Left renal cortex interstitium (tissue), 4 donors: ENCODE measurements at places on chromosomes 5 and 9.

- DNase-seq = no peak
Measured at GRCh38 chr5:151021746-151022145, 1.4 kb downstream of the GPX3 start.

GRCh38 chr9:128469070-128469469 is 13.3 kb downstream of the ODF2 start:
- DNase-seq = no peak

- no peak for DNase-seq
Measured at GRCh38 chr9:130453487-130453886, 8.7 kb downstream of the ASS1 start.

DNA sequence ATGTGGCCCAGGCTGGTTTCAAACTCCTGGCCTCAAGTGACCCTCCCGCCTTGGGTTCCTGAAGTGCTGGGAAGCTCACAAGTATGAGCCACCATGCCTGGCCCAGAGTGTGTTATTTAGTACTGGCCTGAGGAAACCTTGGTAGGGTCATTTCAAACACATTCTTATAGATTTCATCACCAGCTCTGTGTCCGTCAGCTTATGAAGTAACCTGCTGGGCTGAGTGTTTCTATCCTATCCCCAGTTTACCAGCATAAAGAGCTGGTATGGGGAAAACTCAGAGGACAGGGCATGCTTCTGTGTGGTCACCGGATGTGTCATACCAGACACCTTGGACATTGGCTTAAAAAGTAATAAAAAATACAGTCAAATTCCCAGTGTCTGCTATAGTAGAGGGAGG is 45.3 kb downstream of the PTPN3 start:
- DNase-seq = no peak

DNA sequence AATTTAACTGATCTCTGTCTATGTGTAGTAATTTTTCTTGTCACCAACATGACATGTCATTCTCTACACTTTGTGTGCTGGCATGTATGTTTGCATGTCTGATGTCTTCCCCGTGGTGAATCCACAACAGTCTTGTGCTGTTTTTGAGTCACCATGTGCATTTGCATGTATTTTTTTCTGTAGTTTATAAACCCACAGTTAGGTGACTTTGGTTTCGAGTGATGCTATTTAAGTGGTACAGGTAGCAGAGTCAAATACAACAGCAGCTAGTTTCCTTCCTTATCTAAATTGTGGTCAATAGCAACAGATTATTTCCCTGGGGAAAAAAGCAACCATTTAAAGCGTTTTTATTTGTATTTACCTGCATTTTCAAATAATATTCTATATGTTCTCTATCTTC is 89.9 kb upstream of the FSD1L start:
- DNase-seq = no peak

- DNase-seq = no peak
Measured at GRCh38 chr5:133881576-133882388, 86.6 kb downstream of the C5orf15 start.

- DNase-seq = no peak
Measured at GRCh38 chr9:38333047-38333446, 59.5 kb upstream of the ALDH1B1 start.

DNA sequence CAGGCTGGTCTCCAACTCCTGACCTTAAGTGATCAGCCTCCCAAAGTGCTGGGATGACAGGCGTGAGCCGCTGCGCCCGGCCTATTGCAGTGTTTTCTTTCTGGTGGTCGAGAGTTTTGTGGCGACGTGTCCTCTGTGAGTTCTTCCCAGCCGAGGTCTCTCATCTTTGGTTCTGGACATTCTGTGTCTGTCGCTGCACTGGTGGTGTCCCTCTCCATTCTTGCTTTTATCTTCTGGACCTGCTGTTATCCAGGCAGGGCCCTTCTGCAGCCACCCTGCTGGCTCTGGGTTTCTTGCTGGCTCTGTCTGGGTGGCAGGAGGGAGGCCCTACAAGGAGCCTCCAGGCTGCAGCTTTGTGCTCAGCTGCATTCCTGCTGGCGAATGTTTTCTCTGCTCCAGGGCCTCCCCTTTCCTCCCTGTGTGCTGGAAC is 49.1 kb upstream of the EXOC3 start:
- DNase-seq = no peak

GRCh38 chr5:39835371-39835770 is 410.6 kb upstream of the DAB2 start:
- no peak for DNase-seq

DNA sequence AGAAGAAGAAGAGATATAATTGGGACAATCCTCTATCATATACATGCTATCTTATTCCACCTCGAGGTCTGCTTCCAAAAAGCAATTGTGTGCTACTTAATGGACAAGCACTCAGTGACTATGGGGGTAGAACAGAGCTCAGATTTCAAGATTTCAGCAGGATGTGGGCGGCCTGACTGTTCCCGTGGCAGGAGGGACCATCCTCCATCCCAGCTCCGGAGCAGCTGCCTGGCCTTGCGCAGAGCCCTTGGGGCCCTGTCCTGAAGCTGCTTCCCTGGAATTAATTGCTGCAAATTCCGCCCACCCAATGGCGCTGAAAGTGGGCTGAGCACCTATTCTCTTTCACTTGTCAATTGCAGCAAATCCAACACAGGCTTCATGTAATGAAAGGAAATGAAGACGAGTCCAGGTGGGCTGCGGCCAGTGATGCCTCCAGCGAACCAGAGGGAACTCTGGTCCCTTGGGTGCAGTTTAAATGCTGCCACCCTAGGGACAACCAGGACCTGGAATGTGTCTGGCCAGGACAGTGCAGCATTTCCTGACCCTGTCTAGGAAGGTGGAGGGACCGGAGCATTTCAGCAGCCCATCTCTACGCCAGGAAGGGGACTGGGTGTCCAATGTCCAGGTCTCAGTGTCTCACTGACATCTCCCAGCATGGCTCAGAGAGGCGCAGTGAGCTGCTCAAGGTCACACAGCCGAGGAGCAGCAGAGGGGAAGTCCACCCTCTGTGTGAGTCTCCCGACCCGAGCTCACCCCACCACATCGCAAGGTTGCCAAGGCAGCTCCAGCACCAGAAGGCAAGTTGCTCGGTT is 50.5 kb upstream of the FCN1 start:
- DNase-seq = no peak

DNA sequence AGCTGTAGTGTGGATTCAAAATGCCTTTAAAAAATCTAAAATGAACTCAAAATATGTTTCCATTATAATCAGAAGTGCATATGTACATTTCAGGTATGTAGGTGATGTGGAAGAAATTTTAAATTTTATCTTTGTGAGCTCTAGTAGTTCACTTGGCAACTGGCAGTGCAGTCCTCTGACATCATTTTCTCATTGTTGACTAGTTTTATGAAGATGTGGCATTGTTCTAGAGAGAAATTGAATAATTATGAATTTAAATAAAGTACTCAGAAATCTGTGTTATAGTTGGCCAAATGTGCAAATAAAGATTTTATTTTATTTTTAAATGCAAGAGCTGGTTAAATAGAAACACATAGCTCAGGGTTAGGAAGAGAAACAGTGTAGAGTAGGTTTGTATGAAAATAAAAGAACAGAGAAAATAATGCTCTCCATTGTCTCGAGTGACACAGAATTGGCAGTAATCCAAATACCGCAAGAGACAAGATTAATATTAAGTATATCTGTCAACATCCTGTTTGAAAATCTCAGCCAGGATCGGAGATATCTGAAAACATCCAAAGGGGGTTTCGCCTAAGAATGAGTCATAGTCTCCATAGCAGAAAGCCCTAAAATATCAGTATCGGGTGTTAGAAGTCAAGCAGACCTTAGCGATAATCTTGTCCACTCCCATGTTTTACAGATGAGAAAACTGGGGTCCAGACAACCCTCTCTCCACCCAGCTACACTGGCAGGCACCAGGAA is 189.4 kb downstream of the CCDC192 start:
- no peak for DNase-seq

GRCh38 chr9:97851446-97851883 is 1.6 kb upstream of the FOXE1 start:
- DNase-seq = no peak

DNA sequence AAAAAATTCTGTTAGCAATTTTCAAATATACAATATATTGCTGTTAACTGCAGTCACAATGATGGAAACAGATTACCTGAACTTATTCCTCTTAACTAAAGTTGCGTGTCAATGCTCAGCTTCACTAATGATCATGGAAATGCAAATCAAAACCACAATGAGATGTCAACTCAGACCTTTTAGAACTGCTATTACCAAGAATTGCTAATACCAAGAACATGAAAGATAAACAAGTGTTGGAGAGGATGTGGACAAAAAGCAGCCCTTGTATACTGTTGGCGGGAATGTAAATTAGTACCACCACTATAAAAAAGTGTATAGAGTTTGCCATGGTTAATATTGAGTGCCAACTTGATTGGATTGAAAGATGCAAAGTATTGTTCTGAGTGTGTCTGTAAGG is 1409.7 kb upstream of the CDH18 start:
- no peak for DNase-seq

DNA sequence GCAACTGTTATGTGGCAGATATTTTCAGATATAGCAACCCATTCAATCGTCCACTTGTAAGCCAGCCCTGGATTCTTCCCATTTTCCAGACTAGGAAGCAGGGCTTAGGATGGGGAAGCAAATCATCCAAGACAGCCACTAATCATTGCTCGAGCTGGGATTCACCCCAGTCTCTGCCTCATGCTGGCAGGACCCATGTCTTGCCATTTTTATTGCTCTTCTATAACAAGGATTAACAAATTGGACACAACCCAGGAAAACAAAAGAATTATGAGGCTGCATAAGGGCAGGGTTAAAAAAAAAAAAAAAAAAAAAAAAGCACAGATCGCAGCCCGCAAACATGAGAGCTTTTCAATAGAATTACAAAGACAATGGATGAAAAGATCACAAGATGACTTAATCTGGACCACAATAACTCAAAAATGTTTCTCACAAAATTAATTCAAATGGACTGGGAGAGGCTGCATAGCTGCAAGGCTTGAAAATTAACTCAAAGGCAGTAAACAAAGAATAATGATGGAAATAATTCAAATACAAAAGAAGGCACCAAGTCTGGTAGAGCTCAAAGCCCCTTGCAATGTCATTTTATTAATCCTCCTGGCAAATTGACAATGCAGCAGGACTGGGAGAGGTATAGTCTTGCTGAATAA is 40.7 kb downstream of the ASTN2 start:
- DNase-seq = no peak

DNA sequence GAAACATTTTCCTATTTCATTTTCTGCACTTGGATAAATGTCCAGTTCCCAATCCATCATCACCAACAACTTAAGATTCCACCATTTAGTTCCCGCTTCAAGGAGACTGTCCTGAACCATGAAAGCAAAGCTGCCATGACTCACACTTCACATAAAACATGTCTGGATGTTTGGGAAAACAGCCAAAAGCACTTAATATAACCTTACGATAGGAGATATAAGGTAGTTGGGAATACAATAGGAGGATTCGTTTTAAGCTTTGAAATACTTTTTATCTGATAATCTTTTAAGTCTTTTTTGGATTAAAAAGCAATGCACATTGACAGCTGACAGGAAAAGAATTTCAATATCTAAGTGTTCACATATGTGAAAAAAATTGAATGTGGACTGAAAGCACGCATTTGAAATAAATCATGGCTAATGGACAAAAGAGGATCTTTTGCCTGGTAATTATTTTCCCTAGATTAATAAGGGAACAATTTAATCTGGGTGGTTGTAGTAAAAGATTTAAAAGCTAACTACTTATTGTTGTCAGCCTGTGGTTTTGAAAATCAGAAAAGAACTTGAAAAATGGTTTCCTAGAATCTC is 17.3 kb upstream of the TGFBI start:
- no peak for DNase-seq

GRCh38 chr5:124195411-124195810 is 551.0 kb downstream of the ZNF608 start:
- no peak for DNase-seq

DNA sequence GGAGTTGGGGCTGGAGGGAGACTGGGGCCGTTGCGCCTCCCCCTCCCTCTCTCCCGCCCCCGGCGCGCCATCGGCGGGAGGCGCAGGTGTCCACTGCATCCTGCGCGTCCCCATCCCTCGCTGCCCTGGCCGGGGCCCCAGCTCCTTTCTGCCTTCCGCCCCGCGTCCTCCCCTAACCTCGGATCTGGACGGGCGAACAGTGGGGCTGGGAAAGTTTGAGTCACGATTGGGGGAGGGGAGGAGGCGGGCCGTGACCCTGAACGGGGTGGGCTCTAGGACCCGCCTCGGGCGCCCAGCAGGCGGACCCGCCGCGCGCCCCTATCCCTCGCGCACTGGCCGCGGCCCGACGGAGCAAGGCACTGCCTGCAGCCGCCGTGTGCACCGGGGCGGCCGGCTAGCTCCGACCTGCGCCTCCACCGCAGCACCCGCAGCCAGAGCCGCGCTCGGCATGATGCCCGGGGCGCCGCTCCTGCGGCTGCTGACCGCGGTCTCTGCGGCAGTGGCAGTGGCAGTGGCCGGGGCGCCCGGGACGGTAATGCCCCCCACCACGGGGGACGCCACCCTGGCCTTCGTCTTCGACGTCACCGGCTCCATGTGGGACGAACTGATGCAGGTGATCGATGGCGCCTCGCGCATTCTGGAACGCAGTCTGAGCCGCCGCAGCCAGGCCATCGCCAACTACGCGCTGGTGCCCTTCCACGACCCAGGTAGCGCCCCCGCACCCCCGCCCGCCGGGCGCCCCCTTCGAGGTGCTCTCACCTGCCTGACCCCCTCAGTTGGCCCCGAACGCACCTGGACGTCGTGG is at the start of gene HMCN2:
Gene HMCN2 (plus strand): TSS at position 330 of the 805 bp plus-strand sequence. CDS start 119 bp downstream, at position 449.
- no peak for DNase-seq

DNA sequence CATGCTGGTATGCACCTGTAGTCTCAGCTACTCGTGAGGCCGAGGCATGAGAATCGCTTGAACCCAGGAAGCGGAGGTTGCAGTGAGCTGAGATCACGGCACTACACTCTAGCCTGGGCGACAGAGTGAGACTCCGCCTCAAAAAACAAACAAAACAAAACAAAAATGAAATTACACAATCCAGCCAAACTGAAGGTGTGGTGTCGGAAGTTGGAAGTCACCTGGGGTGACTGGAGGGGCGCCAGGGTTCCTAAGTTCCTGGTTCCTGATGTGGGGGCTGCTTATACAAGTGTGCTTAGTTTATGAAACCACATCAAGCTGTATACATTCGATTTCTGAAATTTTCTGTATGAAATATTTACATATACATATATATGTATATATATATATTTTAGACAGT is 3.7 kb upstream of the DOLPP1 start:
- DNase-seq = no peak

DNA sequence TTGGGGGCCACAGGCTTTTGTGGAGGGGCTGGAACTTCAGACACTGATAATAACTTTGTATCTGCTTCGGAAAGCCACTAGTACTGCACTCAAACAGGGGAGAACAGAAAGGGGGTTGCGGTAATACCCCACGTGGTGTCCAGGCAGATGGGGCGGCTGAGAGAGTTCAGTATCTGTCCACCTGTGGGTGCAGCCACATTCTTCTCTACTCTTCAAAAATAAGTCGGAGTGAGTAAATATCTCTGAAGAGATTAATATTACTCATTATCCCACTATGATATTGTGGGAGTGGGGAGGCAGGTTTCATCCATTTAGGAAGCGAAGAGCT is 102.1 kb upstream of the SSBP2 start:
- DNase-seq = no peak

DNA sequence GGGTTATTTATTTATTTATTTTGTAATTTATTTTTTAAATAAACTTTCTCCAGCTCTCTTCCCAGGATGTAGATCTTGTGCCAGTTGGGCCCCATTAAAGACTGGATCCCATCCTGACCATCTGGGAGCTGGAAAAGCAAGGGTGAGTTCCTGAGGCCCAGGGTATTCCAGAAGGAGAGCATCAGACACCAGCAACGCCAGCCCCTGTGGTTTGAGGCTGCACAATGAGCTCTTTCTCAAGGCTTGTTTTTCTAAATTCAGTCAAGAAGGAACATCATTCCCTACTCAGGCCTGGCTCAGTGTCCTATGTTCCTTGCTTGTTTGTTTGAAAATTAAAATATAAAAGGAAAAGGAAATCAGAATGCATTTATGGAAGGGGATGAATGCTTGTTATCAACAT is 313.3 kb downstream of the EBF1 start:
- no peak for DNase-seq
